Central memory CD4-positive, alpha-beta T cell (primary cell): ENCODE measurements at places on chromosomes 1 and 21.

DNA sequence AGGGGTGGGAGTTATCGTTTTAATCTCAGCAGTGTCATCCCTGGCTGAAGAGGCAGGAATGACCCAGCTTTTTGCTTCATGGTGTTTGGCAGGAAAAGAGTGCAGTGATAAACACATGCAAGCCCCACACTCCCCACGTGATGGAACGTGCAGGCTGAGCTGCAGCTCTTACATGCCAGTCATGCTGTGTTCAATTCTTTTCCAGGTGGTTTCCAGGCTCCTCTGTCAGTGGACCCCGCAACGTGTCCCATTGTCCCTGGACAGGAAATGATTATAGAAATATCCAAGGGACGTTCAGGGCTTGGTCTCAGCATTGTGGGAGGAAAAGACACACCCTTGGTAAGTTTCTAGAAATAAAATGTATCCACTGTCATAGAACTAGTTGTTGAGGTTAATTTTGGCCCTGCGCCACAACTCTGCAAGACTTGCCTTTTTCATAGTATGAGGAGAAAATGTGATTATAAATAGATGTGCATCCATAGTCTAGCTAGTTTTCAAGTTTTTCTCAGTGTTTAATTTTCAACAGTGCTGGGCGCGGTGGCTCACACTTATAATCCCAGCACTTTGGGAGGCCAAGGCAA lies 110.2 kb upstream of the L1TD1 start:
- DNase-seq, result no peak

- no peak for DNase-seq
Observed at GRCh38 chr1:32991819-32992488, 27.3 kb upstream of the RNF19B start.

DNA sequence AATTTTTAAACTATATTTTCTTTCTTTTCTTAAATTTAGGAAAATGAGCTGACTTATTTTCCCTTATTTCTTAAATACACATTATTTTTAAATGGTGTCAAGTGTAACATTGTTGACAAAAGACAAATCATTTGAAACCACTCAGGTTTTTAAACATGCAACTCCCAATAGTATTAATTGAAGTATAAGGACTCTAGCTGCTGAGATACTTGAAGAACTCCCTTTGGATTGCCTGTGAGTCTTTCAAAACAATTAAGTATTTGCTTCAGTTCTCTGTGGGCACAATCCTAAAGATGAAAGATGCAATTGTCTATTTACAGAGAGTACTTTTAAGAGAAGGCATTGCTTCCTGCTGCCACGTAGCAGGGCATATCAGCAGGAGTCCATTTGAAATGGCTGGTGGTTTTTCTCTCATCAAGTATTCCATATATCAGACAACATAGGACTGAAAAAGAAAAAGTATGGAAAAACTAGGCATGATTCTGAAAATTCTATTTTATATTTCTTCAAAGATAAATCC lies 373.4 kb downstream of the NEGR1 start:
- no peak for DNase-seq

- DNase-seq, result no peak
Observed at GRCh38 chr1:45621501-45621836, 2.4 kb downstream of the CCDC17 start.

- DNase-seq, result no peak
Observed at GRCh38 chr1:27057801-27058625, 45.4 kb upstream of the TENT5B start.
